ENCODE measurements at places on chromosomes 7 and 10.
A peak's percentile ranks its signal among the peaks of the same experiment; 100 is the strongest.

DNA sequence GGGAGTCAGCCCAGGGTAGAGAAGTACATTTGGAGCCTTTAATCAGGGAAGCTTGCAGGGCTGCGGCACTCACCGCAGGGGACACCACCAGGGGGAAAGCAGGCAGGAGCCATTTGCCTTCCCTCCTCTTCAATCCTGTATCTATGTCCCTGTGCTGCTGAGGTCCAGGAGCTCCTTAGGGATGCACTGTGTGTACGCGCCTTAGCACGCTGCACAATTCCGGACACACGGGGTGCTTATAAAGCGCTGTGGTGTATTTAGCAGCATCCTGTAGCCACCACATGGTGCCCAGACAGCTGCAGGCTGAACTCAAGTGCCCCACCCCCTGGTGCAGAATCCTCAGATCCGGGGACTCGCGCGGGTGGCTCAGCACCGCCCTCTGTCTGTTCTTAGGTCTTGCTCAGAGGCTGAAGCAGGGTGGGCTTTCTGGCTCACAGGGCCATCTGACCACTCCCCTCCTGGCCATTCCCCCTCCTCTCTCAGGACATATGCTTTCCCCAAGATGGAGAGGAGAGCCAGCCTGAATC, 421.4 kb downstream of the SDK1 start:
- DNase-seq, result no peak

DNA sequence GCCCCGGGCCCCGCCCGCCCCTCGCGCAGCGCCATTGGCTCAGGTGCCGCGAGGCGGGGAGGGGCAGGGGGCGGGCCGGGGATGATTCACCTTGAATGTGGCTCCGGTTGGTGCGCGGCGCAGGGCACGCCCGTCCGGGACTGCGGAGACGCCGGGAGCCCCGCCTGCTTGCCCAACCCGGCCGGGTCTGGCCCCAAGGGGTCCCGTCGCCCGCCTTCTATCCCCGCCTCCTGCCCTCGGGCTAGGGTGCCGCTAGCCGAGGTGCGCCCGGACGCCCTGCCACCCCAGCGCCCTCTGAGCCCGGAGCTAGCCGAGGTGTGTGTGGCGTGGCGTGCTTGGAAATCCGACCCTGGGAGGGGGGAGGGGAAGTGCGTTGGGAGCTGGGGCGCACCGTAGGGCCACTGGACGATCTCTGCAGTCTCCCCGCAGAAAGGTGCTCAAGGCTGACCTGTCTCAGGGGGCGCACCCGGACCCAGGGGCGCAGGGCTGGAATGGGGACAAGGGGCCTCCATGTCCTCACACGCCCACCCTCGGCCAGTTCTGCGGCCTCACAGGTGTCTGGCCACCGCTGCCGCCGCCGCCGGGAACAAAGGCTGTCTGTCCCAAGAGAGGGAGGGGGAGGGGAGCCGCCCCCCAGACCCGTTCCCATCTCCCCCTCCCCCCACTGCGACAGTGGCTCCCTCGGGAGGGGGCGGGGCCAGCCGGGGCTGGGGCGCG, 168.9 kb downstream of the NRF1 start:
- DNase-seq, result no peak

DNA sequence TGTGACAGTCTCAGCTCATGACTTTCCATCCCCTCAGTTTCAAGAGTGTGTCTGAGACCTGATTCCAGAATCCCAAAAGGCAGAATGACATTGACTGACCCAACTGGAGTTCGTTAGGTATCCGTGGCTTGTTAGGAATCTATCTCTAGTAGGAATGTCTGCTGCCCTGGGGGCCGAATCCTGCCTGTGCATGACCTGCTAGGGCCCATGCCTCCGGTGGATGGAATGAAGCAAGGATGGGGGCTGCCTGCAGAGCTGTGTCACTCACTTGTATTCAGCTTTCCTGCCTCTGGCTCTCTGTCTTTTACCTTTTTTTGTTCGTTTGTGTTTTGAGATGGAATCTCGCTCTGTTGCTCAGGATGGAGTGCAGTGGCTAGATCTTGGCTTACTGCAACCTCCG, 129.5 kb downstream of the SDK1 start:
- DNase-seq, result no peak

DNA sequence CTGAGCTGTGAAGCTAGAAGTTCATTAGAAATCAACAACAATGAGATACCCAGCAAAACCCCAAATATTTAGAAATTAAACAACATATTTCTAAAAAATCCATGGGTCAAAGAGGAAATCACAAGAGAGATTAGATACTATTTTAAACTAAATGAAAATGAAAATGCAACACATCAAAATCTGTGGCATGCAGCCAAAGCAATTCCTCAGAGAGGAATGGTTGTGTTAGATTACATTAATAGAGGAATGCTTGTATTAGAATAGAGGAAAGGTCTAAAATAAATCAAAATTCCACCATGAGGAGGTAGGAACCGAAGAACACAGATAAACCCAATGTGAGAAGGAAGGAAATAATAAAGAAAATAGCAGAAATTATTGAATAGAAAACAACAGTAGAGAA, 642.1 kb upstream of the GALNT17 start:
- no peak for DNase-seq

DNA sequence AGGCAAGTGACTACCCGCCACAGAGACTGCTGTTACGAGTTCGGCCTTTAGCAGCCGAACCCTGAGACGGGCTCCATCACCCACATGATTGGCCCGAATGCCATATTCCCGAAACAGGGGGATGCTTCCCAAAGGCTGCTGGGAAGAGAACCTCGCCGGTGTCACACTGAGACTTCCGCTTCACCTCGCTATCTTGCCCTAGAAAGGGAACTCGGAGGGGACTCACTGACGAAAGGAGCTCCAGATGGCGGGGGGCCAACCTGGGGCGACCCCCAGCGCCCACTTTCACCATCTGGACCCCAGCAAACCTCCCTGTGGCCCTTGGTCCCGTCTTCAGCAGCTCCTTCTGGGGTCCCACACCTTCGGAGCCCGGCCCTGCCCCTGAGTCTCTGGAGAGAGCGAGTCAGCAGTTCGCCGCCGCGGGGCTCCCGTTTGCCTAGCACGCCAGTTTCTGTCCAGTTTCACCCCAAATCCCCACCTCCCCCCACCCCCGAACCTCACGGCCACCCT, 529 bp downstream of the HPS1 start:
- peak; percentile 76 for DNase-seq

- peak; percentile 51 for DNase-seq
Observed at GRCh38 chr7:38929460-38930171, 20.6 kb upstream of the VPS41 start.

- no peak for DNase-seq
Observed at GRCh38 chr7:8134089-8134733, 127.8 kb downstream of the ICA1 start.

Data from common myeloid progenitor, CD34-positive (primary cell).